ENCODE measurements at places on chromosomes 12 and 14.

DNA sequence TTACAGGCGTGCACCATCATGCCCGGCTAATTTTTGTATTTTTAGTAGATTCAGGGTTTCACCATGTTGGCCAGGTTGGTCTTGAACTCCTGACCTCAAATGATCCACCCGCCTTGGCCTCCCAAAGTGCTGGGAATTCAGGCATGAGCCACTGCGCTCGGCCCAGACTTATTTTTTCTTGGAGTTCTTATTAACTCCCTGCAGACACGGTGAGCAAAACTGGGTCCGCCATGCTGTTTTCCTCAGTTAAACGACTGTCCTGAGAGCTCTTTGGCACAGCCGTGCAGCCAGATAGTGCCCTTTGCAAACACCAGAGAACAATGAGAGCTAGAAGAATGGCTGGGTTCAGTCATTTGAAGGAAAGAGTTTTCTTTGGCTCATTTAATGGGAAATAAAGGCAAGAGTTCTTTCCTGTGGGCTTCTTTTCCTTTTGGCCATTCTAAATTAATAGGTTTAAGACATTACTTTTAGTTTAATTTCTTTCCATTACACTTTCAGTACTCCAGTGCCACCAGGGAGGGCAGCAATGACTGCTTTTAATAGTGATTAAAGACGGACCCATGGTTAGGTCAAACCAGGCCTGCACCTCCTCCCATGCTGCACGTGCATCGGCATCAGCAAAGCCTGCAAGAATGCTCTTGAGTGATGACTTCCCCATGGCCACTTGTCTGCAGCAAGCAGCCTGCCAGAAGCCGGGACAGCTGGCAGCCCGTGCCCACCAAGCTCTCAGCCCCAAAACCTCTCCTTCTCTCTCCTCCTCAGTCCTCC, 60.7 kb downstream of the VCPKMT start:
- DNase-seq: no peak

- no peak for DNase-seq
Observed at GRCh38 chr12:111870706-111871105, 28.7 kb downstream of the MAPKAPK5 start.

GRCh38 chr12:95402096-95402495, 71.9 kb upstream of the METAP2 start:
- DNase-seq: no peak

GRCh38 chr14:73613046-73613383, 698 bp downstream of the ACOT6 start:
- no peak for DNase-seq

- no peak for DNase-seq
Observed at GRCh38 chr14:81141426-81141825, 79.3 kb downstream of the GTF2A1 start.

GRCh38 chr12:108295641-108296040, 43.5 kb downstream of the CMKLR1 start:
- DNase-seq: no peak
